Activated CD4-positive, alpha-beta T cell treated with anti-CD3 and anti-CD28 coated beads, Interleukin-2, Interleukin-4, amounts not matched to agents 100 ng/mL and 50 ng/mL, durations not matched to agents 16 hours and 8 hours (primary cell): ENCODE measurements at places on chromosomes 1 and 21.

DNA sequence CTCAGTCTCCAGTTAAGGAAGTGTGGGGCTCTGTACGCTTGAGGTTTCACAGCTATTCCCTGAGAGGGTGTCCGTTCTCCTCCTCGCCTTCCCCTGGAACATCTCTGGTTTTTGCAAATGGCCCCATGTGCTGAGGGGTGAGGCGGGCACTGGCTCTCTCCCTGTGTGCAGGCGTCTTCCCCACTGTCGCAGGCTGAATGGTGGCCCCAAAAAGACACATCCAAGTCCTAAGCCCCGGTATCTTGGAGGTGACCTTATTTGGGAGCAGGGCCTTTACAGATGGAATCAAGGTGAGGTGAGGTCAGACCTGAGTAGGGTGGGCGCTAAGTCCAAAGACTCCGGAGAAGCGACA is 98.0 kb upstream of the TMPRSS2 start:
- no peak for DNase-seq

- no peak for DNase-seq
Measured at GRCh38 chr1:246609632-246610031, 43.4 kb downstream of the CNST start.

GRCh38 chr1:161737625-161738024 is 12.0 kb upstream of the DUSP12 start:
- no peak for DNase-seq

GRCh38 chr21:37771181-37771580 is 145.1 kb downstream of the KCNJ6 start:
- DNase-seq: no peak

DNA sequence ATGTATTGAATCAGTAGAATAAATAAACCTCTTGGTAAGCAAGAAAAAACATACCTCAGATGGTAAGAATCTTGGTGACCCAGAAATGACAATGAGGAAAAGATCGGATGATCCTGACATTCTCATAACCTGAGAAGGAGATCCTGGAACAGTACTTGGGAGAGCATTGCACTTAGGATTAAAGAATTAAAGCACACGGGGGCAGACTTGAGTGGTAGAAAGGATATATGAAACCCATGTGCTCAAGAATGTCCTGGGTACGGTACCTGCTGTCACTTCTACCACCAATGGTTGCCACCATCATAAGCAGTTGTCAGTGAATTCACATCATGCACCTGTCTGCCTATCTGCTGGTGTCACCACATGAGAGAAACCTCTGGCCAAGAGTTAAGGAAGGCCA is 108.9 kb upstream of the GJB5 start:
- no peak for DNase-seq

DNA sequence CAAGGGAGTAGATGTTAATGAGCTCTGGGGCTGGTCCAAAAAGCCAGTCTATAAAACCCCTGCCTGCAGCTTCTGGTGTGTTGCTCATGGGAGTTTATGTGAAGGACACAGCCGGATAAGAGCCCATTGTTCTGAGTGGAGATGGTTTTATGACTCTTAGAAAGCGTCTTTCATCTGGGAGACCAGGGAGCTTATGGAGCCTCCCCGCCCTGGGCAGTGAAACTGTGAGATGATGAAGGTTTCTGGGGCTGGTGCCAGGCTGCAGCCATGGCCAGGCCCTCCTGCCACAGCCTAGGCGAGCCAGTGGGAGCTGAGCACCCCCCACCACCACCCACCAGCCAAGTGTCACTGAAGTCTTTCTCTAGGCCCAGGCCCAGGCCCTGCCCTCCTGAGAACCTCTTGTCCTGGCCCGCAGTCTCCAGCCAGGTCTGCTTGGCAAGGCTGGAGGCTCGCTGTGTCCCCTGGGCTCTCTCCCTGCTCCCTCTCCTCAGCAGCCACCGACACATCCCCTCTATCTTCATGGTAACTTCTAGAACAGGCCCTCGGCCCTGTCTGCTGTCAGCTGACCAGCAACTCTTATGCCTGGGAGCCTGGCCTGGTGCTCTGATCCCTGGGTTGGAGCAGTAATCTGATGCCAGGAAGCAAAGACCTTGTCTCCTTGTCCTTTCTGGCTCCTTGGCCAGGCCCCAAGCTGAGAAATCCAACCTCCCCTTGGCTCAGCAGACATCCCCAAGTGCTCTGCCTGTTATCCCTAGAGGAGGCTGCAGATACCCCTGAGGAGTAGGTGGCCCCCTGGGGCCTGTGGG is 7.6 kb upstream of the ARHGEF10L start:
- DNase-seq: no peak
